ENCODE measurements at places on chromosomes 7 and 10.

GRCh38 chr10:80690434-80690833 lies 152.7 kb downstream of the SH2D4B start:
- DNase-seq, result no peak

- no peak for DNase-seq
Measured at GRCh38 chr10:116831086-116831485, 18.2 kb upstream of the ENO4 start.

DNA sequence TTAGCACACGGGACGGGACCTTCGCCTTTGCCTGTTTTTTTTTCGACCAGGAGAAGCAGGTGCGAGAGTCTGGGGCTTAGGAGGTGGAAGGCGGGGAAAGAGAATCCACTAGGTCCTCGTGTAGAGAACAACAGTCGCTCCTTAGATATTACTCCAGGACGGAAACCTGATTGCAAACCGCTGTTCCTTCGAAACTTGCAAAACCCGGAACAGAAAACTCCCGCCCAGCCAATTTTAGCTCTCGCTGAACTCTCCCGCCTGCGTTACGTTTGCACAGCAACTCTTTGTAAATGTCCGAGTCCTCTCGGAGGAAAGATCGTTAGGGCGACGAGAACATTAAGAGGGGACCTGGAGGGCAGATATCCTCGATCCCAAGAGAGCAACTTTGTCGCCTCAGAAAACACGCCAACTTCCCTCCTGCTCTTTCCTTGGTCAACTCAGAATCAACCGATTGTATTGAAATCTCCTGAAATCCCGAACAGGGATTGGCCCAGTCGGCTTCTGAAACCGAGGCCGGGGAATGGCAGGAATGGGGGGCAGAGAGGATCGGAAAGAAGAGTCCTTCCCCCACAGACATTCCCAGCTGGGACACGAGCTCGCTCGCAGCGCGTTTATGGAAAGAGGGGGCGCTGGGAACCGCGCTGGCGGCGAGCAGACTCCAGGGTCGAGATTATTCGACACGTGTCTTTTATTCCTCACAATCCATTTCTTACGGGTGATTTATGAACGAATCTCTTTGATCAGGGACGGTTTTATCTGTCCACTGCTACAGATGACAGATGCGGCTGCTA lies 9.9 kb downstream of the TWIST1 start:
- DNase-seq, result no peak

- DNase-seq, result peak; percentile 18
Measured at GRCh38 chr7:17185690-17186070, 112.8 kb upstream of the AHR start.

DNA sequence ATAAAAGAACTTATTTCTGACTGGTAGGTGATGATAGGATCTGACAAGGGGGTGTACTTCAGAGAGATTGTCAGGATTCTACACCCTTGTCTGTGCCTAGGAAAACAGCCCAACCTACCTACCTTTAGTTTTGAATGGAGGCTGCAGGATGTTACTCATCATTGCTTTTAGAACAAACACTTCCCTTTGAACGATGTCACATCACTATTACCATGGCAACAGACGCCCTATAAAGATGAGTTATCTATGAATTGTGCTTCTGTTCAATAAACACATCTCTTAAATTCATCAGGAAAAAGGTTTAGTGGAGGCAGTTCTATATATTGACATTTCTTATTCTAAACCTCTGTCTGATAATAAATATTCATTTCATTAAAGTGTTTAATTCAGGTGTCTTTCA lies 362.4 kb downstream of the CNTNAP2 start:
- no peak for DNase-seq
